ENCODE measurements at places on chromosomes 3 and 15.

GRCh38 chr3:193096076-193096475, 144.9 kb upstream of the PLAAT1 start:
- DNase-seq, result no peak

- no peak for DNase-seq
Measured at GRCh38 chr3:80496452-80496851, 728.7 kb upstream of the ROBO1 start.

- no peak for DNase-seq
Measured at GRCh38 chr3:114571363-114571762, 277.5 kb downstream of the TIGIT start.

GRCh38 chr15:51126842-51127241, 32.1 kb upstream of the TNFAIP8L3 start:
- DNase-seq, result no peak

DNA sequence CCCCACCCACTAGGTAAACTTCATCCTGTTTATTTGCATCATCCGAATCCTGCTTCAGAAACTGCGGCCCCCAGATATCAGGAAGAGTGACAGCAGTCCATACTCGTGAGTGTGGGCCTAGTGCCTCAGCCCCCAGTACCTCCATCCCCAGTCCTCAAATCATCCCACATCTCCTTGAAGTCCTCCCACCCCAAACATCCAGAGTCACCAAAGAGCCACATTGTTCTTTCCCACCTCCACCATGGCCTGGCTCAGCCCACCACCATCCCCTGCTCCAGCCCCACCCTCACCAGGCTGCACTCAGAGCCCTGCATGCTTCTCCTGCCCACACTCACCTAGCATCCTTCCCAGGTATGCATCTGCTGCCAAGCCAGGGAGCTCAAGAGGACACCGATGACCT, 29.8 kb downstream of the VIPR1 start:
- DNase-seq, result no peak

DNA sequence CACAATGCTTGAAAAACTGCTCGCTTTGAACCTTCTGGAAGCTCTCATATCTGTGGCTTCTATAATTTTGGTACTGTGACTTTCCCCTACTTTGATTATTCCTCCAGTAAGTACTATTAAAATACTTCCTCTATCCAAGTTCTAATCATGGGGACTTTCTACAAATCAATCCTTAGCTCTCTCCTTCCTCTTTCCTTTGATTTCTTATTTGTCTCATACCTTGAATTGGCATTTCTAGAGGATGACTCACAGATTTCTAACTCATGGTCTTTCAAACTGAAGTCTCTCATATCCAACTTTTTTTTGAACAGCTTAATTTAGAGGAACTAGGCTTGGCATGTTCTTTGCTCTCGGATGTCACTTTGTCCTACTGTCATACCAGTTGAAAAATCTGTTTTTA, 241.8 kb downstream of the TBC1D5 start:
- no peak for DNase-seq

DNA sequence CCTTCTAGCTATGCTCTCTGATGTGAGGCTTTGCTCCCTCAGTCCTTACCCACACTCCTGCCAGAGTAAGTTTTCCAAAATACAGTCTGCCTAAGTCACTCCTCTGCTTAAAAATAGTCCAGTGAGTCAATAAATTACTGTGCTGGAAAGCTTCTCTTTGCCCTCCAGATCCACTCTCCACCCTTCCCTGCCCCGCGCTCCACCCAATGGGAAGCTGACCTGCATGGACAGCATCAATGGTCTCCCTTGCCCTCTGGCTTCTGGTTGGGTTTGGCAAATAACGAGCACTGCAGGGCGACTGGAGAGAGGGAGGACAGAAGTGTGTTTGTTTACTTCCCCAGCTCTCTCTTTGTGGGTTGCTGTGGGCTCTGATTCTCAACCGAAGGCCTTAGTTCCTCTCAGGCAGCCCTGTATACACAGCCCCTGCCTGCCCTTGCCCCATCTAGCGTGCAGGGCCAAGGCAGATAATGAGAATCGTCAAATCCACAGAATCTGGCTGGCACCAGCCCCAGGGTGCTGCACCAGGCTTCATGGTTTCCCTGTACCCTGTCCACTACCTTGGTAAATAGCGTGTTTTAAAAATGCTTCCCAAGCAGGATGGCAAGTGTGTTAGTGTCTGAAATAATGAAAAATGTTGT, 110.4 kb downstream of the ADAMTSL3 start:
- no peak for DNase-seq

DNA sequence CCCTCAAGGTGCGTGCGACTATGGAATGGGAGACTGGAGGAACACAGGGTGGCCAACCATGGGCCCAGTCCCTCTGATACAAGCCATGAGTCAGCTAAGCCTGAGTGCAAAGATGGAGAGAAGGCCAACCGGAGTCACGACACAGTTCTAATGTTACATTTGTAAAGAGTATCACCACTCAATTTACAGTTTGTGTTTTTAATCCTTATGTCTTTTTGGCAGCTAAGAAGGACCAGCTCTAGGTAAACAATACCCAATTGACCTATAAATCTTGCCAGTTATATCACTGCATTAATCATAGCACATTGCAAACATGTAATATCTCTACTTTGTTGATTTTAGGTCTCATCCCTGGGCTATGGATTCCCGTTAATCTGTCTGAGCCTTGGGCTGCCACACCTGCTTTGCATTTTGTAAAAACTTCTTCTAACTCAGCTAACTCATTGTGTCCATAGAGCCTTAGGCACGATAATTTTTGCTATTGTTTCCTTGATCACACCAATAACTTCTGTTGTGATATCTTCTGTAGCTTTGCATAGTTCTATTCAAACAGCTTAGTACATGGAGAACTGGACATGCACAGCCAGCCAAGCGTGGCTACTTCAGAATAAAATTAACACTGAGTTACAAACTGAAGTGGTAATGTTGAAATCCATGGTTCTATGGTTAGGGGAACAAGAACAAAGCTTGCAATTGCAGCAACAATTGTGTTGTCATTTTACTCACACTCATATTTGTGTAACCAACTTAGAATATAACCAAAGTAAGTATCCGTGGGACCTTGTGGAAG, 50.3 kb downstream of the LSM3 start:
- no peak for DNase-seq

Data from GM12865 (cell line).